ENCODE measurements at places on chromosomes 1 and 21.
A peak's percentile ranks its signal among the peaks of the same experiment; 100 is the strongest.

- no peaks in the 10 kb centered on the region for H3K36me3 ChIP-seq
- H3K4me1 ChIP-seq, result no peaks in the 10 kb centered on the region
- H3K4me3 ChIP-seq, result no peak overlapping the region
- H3K27me3 ChIP-seq, result no peaks in the 10 kb centered on the region
- H3K27ac ChIP-seq, result no peak overlapping the region
- no peak for DNase-seq
Measured at GRCh38 chr1:108653431-108654105, 7.3 kb downstream of the HENMT1 start.

DNA sequence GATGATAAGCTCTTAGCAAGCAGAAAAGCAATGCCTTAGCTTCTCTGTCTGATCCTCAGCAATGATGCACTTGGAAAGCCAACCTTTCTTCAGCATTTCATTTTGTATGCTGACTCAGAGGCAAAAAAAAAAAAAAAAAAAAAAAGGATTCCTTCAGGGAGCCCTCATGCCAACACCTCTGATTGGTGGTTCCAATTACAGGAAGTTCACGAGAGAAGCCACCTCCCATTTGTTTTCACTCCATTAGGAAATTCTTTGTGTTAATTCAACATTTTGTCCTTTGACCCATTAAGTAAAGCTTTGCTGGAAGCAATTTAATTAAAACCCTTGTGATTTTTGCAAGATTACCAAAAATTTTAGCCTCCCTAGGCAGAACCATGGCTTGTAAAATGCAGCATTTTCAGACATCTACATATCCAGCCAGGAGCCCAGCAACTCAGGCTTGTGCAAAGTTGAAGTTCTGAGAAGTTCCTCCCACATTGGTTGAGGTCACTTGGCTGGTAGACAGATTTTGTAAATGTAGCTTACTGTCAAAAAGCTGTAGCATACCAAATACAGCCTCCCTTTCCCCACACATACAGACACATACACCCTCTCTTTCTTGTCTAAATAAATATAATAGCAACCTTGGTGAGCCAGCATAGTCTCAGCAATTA is 27.1 kb upstream of the VTCN1 start:
- peaks cover 5% of the 10 kb centered on the region for H3K4me1 ChIP-seq
- H3K36me3 ChIP-seq, result no peaks in the 10 kb centered on the region
- no peak overlapping the region for H3K4me3 ChIP-seq
- H3K27me3 ChIP-seq, result no peaks in the 10 kb centered on the region
- no peak for DNase-seq

GRCh38 chr1:47677241-47677940 is 239.5 kb downstream of the FOXD2 start:
- H3K27me3 ChIP-seq, result no peaks in the 10 kb centered on the region
- no peaks in the 10 kb centered on the region for H3K4me1 ChIP-seq
- H3K36me3 ChIP-seq, result no peaks in the 10 kb centered on the region
- H3K4me3 ChIP-seq, result no peak overlapping the region

- H3K36me3 ChIP-seq, result no peaks in the 10 kb centered on the region
- no peak overlapping the region for H3K4me3 ChIP-seq
- H3K27me3 ChIP-seq, result no peaks in the 10 kb centered on the region
- H3K27ac ChIP-seq, result no peak overlapping the region
- DNase-seq, result no peak
Measured at GRCh38 chr1:63122079-63122478, 200.3 kb upstream of the FOXD3 start.

- no peaks in the 10 kb centered on the region for H3K27me3 ChIP-seq
- H3K27ac ChIP-seq, result no peak overlapping the region
- no peaks in the 10 kb centered on the region for H3K4me1 ChIP-seq
- no peak overlapping the region for H3K4me3 ChIP-seq
- H3K36me3 ChIP-seq, result no peaks in the 10 kb centered on the region
Measured at GRCh38 chr1:203163891-203164635, 11.6 kb downstream of the MYBPH start.

DNA sequence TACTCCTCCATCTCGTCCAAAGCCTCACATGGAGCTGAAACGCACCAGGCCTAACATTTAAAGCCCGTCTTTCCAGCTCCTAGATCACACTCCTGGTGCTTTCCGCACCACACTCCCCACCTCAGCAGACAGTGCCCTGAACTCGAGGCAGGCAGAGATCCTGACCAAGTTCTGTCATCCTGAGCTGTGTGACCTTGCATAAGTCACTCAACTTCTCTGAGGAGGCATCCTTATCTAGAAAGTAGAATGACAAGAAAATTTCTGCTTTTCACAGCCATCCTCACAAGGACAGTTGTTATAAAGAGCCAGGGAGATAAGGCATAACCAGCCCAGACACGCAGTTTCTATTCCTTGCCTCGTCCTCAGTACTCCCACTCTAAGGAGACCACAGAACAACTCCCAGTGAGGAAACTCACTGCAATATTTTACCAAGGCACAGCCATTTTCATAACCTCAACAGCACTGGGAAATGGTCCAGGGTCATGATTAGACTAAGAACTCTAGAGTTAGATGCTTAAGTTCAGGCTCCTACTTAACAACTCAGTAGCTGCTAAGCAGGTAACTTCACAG is 3.1 kb downstream of the LRP8 start:
- DNase-seq, result no peak
- no peaks in the 10 kb centered on the region for H3K27me3 ChIP-seq
- no peak overlapping the region for H3K27ac ChIP-seq

- no peak overlapping the region for H3K27ac ChIP-seq
- DNase-seq, result no peak
- H3K4me1 ChIP-seq, result no peaks in the 10 kb centered on the region
- no peaks in the 10 kb centered on the region for H3K36me3 ChIP-seq
Measured at GRCh38 chr21:34603710-34604057, 11.2 kb downstream of the RCAN1 start.

- no peak for DNase-seq
- peaks cover 36% of the 10 kb centered on the region for H3K36me3 ChIP-seq
- no peaks in the 10 kb centered on the region for H3K27me3 ChIP-seq
- no peak overlapping the region for H3K4me3 ChIP-seq
- H3K27ac ChIP-seq, result no peak overlapping the region
Measured at GRCh38 chr1:35886577-35887431, 3.8 kb downstream of the AGO1 start.

DNA sequence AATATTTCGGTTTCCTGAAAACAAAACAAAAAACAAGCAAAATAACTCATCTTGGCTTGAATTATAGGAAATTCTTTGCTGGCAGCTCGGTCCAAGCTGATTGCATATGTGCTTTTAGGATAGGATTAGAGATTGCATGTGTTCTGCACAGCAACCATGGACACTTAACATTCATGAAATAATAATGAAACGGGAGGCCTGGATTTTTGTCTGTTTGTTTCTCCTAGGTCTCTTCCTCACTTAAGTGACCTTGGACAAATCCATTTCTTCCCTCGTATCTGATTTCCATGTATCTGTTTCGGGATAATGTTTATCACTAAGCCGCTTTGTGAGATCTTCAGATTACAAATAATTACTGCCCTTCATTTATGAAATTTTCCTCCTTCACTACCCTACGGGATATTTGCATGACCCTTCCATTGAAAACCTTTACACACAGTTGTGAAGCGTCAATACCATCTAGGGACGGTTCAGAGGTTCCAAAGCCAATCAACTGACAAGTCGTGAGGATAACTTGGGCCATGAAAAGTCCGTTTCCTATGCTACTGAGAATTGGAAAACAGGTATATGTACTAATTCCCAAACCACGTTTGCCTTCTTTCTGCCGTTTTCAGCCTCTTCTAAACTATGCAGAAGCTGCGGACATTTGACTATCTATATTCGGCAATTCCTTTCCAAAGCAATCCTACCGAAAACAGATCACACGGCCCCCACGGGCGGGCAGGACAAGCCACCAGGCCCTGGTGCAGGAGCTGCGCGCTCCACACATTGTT is 1.3 kb upstream of the H3-3A start:
- H3K4me3 ChIP-seq, result peak overlapping the region; percentile 77
- peak overlapping the region; percentile 99 for H3K27ac ChIP-seq
- peaks cover 15% of the 10 kb centered on the region for H3K36me3 ChIP-seq

DNA sequence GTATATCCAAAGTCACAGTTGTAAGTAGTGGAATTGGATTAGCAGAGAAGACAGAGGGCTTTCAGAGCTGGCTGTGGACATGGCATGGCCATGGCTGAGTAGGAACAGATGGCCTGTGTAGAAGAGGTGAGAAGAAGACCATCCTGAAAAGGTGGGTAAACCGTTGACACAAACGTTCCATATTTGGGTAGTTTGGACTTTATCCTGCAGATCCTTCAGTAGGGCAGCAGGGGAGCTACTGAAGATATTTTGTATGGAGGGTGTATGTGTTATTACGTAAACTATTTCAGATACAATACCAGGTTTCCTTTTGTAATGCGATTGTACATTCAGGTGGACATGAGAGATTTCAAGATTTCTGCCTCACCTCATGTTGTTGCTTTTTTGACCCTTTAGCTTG is 1.6 kb downstream of the UTP11 start:
- H3K4me3 ChIP-seq, result no peak overlapping the region
- peaks cover 38% of the 10 kb centered on the region for H3K36me3 ChIP-seq
- H3K4me1 ChIP-seq, result peaks cover 41% of the 10 kb centered on the region
- no peak for DNase-seq
- no peak overlapping the region for H3K27ac ChIP-seq

DNA sequence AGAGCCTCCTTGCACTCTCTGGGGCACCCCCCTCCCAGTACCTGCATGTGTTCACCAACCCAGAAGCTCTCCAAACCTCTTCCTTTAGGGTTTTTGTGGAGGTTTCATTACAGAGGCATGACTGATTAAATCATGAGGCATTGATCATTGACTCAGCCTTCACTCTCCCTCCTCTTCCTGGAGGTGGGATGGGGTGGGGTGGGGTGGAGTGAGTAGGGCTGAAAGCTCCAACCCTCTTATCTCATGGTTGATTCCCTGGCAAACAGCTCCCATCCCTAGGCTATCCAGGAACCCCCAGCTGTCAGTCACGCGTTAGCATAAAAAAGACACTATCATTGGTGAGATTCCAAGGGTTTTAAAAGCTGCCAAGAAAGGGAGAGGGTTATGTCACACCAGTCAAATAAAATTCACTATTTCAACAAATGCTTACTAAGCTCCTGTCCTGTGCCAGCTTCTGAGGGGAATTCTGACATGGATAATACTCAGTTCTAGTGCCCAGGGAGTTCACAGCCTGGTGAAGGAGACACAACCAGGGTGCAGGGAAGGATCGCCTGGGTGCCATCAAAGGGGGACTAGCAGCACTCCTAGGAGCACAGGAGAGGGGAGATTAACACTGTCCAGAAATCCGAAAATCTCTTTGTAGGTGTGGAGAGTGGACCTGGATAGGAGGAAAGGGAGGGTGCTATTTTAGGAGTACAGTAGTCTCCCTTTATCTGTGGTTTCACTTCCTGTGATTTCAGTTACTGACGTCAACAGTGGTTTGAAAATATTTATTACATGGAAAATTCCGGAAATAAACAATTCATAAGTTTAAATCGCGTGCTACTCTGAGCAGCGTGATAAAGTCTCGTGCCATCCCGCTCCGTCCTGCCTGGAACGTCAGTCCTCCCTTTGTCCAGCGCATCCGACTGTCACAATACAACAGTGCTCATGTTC is 6.8 kb upstream of the IL24 start:
- no peak overlapping the region for H3K27ac ChIP-seq
- H3K27me3 ChIP-seq, result no peaks in the 10 kb centered on the region
- no peaks in the 10 kb centered on the region for H3K36me3 ChIP-seq
- DNase-seq, result no peak

DNA sequence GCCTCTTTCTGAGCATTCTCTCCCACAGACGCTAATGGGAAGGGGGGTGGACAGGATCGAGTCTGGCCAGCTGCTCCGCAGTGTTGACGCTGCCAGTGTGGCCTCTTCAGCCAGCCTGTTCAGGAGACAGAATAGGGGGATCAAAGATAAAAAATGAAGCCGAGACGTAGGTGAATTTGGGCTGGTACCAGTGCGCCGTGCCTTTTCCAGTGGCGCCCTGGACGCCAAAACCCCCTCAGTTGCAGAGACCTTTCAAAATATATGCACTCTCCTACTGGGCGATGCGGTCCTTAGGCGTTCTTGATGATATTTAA is 1.1 kb downstream of the TTC3 start:
- H3K4me1 ChIP-seq, result peaks cover 21% of the 10 kb centered on the region
- H3K4me3 ChIP-seq, result peak overlapping the region; percentile 87
- H3K36me3 ChIP-seq, result no peaks in the 10 kb centered on the region
- DNase-seq, result no peak

DNA sequence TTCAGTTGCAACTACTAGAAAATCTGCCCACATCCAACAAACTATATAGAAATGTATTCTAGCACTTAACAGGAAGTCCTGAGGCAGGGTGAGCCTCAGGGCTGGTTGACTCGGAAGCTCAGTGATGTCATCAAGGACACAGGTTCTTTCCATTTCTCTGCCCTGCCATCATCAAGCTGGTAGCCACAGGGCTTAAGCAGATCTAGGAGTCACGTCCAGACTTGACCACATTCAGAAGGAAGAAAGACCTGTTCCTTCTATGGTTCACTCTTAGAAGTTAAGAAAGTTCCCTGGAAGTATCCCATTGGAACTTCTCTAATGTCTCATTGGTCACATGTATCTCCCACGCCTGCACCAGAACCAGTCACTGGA is 438.1 kb downstream of the PRDM2 start:
- no peak for DNase-seq
- no peak overlapping the region for H3K4me3 ChIP-seq
- H3K27me3 ChIP-seq, result no peaks in the 10 kb centered on the region
- no peaks in the 10 kb centered on the region for H3K36me3 ChIP-seq
- peaks cover 18% of the 10 kb centered on the region for H3K4me1 ChIP-seq
- no peak overlapping the region for H3K27ac ChIP-seq

GRCh38 chr1:48245106-48245505 is 22.6 kb downstream of the SLC5A9 start:
- H3K4me1 ChIP-seq, result no peaks in the 10 kb centered on the region
- no peaks in the 10 kb centered on the region for H3K36me3 ChIP-seq
- no peak overlapping the region for H3K4me3 ChIP-seq
- H3K27ac ChIP-seq, result peak overlapping the region; percentile 33
- DNase-seq, result no peak

DNA sequence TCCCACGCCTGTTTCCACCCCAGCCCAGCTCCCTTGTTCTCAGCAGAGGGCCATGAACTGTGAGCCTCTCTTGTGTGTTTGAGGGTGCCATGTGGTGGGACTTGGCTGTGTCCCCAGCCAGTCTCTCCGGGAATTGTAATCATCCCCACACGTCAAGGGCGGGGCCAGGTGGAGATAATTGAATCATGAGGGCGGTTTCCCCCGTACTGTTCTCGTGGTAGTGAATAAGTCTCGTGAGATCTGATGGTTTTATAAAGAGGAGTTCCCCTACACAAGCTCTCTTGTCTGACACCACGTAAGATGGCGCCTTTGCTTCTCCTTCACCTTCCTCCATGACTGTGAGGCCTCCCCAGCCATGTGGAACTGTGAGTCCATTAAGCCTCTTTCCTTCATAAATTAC is 57.2 kb upstream of the COL6A2 start:
- no peaks in the 10 kb centered on the region for H3K27me3 ChIP-seq
- H3K4me1 ChIP-seq, result no peaks in the 10 kb centered on the region

DNA sequence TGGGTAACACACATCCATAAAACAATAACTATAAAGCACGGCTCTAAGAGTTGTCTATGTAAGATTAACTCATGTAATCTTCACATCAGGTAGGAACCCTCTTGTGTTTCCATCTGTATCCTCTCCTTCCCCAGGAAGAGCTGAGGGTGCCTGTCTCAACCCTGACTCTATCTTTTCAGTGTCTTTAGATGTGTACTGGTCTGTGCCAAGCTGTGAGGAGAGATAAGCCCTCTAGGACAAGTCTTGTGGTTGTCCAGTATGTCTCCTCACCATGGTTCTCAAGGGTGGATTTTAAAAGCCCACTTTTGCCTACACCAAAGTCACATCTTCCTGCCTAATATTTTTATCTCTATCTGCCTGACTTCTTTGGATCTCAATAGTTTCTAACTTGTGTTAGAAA is 300.1 kb downstream of the KCNT2 start:
- H3K4me3 ChIP-seq, result no peak overlapping the region
- no peaks in the 10 kb centered on the region for H3K4me1 ChIP-seq
- H3K36me3 ChIP-seq, result no peaks in the 10 kb centered on the region
- no peak overlapping the region for H3K27ac ChIP-seq
